ENCODE measurements at places on chromosomes 3 and 15.

- no peak for DNase-seq
Measured at GRCh38 chr3:12716605-12717151, 42.4 kb downstream of the TMEM40 start.

DNA sequence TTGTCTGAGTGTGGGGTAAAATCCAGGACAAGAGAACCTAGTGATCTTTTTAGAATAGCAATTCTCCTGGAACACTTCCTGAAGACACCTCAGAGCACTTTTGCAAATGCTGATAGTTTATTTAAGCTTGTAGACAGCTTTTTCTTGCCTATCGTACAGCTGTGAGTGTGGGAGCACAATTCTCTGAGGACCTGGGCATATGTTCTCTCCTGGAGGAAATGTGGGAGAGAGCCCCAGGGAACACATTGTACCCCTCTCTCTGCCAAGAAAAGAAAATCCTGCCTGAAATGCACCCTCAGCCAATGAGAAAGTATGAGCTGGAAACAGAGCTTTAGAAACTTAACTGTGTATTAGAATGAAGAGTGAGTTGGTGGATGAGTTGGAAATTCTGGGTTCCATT is 308.3 kb upstream of the SEMA6D start:
- no peak for DNase-seq

DNA sequence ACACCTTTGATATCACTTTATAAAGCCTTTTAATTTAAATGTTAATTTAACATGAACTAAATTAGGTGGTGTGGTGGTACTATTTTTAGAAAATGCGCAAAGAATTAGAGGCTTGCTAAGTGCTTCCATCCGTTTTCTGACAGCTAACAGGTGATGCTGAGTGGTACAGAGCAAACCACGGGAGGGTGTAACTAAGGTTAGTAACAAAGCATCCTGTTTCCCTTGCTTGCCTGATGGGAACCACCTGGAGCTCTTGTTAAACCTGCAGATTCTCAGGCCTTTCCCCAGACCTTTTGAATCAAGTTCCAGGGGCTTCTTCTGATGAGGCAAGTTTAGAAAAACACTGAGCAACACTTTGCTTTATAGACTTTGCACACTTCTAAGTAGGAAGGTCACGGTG is 101.0 kb downstream of the ATG7 start:
- DNase-seq: no peak

DNA sequence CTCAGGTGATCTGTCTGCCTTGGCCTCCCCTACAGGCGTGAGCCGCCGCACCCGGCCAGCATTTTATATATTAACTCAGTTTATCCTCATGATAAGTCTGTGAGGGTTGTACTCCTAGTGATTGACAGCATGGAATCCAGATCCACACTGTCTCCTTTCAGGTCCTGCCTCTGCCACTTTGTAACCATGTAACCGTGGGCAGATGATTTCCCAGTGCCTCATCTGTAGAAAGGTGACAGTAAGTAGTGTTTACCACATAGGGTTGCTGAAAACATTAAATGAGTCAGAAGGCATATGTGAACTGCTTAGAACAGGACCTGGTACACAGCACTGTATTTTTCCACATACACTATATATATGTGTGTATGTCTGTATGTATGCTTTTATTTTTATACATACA is 2.4 kb downstream of the FYTTD1 start:
- DNase-seq: no peak

GRCh38 chr15:24944954-24945353 is 9.8 kb upstream of the SNRPN start:
- no peak for DNase-seq

DNA sequence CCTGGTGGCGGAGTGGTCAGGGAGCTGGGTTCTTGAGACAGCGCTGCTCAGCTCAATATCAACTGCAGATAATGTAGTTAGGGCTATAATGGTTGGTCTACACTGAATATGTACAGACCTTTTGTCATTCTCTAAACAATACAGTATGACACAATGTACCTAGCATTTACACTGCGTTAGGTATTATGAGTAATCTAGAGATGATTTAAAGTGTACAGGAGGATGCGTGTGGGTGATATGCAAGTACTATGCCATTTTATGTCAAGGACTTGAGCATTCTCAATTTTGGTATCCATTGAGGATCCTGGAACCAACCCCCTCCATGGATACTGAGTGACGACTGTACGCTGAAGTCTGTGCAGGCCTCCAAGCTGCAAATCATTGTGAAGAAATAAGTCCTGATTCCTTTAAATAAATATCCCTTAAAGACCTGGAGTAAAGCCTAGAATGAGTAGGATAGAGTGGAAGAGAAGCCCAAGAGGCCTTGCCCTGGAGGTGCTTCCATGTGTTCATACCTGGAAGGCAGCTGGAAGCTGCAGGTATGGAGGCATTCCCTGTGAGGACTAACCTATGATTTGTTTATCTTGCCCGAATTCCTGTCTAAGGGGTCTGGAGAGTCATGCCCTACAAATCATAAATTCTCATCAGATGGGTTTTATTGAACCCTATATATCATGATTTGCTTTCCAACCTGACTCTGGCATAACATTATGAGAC is 15.7 kb upstream of the RTP1 start:
- no peak for DNase-seq

- no peak for DNase-seq
Measured at GRCh38 chr3:58679974-58680666, 13.5 kb upstream of the FAM3D start.
